ENCODE measurements at places on chromosomes 1 and 21.
A peak's percentile ranks its signal among the peaks of the same experiment; 100 is the strongest.

DNA sequence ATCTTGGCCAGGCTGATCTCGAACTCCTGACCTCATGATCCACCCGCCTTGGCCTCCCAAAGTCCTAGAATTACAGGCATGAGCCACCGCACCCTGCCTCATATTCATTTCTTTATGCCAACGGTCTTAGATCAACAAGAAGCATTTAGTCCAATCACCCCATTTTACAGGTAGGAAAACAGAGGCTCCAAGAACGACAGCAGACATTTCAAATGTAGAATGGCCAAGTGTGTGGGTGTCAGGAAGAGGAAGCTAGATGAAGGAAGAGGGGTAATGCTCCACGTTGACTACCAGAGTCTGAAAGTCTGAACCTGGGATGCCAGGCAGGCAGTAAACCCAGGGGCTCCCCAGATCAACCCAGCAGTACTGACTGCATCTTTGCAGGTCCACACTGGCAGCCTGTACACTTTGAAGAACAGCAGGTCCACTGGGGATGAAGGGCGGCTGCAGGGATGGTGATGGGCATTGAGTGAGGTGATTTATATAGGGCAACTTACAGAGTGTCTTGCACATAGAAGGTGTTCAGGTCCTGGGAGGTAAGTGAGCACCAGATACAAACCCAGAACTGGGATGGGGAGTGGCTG lies 120.2 kb downstream of the EPHB2 start:
- no peak for ATAC-seq

DNA sequence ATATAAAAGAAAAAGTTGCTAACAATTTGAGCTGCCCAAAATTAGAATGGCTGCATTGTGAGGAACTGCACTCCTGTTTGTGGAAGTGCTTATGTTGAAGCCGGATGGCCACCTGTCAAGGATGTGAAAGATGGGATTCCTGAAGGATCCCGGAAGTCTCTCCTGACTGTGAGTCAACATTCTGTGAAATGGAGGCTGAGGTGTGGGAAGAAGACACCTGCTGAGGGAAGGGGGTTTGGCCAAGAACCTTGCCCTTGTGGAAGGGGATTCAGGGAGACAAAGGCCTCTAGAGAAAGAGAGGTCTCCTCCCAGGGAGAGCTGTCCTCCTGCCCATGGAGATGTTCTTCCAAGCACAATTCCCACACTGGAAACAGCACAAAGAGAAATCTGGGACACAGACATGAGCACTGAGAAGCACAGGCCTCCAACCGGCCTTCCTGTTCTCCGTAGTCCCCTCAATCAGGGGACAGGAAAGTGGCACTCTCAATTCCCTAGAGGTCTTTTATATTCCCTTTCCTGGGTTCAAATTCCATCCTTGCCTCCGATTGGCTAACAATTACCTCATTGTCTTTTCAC lies 70.5 kb downstream of the CD2 start:
- no peak for ATAC-seq

DNA sequence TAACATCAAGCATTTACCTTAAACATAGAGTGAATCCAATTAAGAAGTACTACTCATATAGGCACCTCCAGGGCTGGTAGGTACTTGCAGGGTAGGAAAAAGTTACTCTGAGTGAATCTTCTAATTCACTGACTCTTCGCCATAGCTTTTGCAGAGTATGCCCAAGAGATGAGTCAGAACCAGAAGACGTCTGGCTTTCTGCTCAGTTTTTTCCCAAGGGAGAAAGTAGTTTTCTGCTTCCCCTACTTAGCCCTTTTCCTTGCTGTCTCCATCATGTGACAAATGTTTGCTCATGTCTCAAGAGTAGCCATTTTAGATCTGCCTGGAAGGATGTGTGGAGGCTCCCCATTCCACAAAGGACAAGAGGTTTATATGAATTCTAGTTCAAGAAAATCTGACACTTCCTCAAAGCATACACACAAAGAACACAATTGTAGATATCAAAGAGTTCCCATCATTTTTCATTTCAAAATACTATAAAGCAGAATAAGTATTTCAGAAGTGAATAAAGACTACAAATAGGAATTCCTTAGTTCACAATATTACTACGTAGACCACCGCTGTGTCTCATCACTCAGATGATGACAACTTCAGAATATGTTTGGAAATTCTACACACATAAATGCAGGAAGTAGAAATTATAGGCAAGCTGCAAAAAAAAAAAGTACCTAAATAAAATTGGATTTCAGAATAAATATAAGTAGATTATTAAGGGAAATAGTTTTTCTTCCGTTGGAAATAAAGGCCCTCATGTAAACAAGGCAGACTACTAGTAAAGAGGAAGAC lies 98.5 kb downstream of the ASH1L start:
- peak; percentile 67 for ATAC-seq

- no peak for ATAC-seq
These were observed 36.1 kb upstream of the B3GALT5 start for GRCh38 chr21:39576518-39577128.

DNA sequence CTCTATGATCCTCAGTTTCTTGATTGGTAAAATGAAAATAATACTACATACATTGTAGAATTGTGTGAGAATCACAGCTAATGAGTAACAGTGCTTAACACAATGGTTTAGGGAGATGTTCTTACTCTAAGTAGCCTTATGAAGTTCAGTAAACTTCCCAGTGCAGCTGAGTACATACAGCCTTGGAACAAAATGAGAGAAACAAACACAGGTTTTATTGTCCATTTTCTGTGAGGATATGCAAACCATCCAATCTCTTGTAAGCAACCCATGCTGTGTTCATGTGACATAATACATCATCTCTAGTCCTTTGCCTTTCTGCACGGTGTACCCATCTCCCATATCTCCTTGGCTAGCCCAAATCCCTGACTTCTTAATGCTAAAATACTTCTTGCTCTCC lies 14.7 kb upstream of the STRIP1 start:
- ATAC-seq, result no peak

- ATAC-seq, result no peak
These were observed 49.2 kb downstream of the PLXNA2 start for GRCh38 chr1:208194944-208195343.

GRCh38 chr1:30752651-30752908 lies 5.0 kb downstream of the LAPTM5 start:
- ATAC-seq, result no peak

DNA sequence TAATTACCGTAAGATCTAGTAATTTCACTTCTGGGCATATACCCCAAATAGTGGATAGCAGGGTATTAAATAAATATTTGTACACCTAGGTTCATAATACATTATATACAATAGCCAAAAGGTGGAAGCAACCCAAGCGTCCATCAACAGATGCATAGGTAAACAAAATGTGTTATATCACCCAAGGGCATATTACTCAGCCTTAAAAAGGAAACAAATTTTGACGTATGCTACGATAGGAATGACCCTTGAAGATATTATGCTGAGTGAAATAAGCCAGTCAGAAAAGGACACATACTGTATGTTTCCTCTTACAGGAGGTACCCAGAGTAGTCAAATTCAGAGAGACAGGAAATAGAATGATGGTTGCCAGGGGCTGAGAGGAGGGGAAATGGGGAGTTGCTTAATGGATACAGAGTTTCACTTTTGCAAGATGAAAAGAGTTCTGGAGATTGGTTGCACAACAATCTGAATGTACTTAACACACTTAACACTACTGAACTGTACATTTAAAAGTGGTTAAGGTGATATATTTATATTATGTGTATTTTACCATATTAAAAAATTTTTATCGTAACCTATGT lies 36.6 kb upstream of the KCTD3 start:
- no peak for ATAC-seq

DNA sequence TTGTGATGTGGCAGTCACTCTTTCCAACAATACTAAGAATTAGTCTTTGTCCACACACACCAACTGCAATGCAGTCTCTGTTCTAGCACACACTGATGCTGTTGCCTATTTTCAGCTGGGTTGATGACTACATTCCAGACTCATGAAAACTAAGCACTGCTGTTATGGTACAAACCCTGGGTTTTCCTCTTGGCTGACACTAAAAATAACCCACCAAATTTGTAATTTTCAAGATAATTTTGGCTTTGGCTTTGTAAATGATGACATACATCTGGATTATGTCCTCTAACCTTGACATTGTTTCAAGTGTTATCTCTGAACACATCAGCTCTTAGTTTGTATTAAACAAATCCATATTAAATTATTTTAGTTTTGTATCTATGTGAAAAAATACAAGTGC lies 444.8 kb downstream of the PTPRC start:
- no peak for ATAC-seq

DNA sequence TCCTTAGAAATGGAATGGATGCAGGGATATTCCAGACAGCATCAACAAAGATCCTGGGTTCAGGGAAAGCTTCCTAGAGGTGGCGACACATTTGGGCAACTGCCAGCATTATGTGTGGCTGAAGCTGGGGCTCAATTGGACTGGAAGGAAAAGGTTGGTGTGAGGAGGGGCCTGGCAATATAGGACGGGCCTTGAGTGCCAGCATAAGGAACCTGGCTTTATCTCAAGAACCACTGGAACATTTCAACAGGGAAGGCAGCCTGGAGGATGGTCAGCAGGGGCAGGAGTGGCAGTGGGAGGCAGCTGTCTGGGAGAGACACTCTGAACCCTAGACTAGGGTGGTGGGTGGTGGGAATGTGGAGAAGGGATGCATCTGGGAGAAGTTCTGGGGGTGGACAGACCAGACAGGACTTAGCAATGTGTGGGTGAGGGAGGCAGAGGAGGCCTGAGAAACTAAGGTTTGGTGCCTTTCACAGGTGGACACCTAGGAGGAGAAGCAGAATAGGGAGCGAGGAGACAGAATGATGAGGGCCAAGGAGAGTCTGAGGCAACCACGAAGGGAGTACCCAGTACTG lies 3.5 kb downstream of the SH3BGRL3 start:
- ATAC-seq, result no peak

GRCh38 chr1:244796719-244797406 lies 38.6 kb upstream of the COX20 start:
- ATAC-seq, result no peak

DNA sequence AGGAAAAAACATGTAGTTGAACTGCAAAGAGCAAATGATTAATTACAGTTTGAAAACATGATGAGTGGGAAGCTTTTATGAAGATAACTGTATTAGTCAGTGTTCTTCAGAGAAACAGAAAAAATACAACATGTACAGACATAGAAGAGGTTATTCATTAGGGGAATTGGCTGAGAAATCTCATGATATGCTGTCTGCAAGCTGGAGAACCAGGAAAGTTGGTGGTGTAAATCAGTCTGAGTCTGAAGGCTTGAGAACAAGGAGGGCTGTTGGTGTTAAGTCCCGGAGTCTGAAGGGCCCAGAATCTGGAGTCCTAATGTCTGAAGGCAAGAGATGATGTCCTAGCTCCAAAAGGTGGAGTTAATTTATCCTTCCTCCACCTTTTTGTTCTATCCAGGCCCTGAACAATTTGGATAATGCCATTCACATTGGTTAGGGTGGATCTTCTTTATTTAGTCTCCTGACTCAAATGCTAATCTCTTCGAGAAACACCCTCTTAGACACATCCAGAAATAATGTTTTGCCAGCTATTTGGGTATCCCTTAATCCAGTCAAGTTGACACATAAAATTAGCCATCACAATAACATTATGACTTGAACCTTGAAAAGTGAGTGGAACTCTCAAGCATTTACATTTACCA lies 672.9 kb upstream of the PTBP2 start:
- no peak for ATAC-seq

- ATAC-seq, result no peak
These were observed 61.3 kb downstream of the CDK18 start for GRCh38 chr1:205565799-205566198.

DNA sequence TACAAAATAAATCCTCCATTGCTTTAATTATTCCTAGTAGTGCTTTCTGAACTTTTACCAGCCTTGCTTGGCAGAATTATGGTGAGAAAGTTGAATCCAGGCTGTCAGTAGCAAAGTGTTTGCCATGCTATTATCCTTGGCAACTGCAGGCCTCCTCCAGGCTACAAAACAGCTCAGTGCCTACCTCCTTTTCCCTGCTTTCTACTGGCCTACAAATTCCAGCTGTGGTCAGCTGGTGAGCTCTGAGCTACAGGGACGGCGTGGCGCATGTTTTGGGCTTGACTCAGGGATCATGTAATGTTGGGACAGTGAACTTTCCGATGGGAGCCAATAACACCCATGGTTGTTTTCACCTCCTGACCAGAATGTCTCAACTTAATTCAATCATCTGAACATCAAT lies 456.1 kb upstream of the ADAMTS5 start:
- no peak for ATAC-seq
